ENCODE measurements at places on chromosomes 16 and 17.
A peak's percentile ranks its signal among the peaks of the same experiment; 100 is the strongest.

DNA sequence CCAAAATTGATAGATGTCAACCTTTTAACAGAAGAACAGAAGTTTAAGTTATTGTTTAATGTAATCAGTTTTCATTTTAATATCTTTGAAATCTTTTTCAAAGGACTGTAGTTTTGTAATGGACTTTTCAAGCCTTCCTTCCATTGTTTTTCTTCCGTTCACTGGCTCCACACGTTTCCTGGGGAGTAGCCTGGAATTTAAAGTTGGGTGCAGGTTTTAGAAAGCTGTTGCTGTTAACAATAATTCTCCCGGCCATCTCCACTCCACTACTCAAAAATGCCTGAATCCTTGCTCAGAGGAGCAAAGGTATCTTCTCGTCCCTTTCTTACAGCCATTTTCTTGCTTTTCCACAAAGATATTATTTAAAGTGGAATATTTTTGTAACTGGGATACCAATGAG, 4.7 kb upstream of the COQ7 start:
- DNase-seq, result no peak

DNA sequence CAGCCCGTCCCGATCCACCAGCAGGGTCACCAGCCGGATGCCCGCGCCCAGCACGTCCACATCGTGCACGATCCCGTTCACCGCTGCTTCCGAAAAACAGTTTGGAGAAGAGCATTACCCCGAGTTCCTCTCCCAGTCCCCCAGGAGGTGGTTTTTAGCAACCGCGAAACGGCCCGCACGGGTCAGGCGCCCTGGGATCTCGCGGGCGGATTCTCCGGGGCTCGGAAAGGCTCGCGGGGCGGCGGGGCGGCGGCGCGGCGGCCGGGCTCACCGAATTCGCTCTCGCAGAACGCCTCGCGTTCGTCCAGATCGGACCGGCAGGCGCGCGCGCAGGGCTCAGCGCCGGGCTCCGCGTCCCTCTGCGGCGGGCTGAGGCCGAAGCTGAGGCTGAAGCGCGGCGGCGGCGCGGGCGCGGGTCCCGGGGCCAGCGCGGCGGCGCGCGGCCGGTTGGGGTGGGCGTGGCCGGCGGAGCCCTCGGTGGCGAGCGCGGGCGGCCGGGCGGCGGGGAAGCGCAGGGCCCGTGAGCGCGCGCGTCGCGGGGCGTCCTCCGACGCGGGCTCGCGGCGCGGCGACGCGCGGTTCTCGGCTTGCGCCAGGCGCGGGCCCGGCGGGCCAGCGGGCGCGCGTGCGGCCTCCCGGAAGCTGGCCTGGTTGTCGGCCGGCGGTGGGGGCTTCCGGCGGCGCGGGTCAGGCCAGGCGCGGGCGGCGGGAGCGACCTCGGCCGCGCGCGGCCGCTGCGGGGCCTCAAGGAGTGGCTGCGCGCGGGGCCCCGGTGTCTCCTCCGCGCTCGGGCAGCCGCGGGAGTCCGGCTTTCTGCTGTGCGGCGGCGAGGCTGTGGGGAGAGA, 2.9 kb downstream of the C17orf58 start:
- DNase-seq, result peak; percentile 95

GRCh38 chr16:88131256-88131655, 180.0 kb downstream of the BANP start:
- no peak for DNase-seq

DNA sequence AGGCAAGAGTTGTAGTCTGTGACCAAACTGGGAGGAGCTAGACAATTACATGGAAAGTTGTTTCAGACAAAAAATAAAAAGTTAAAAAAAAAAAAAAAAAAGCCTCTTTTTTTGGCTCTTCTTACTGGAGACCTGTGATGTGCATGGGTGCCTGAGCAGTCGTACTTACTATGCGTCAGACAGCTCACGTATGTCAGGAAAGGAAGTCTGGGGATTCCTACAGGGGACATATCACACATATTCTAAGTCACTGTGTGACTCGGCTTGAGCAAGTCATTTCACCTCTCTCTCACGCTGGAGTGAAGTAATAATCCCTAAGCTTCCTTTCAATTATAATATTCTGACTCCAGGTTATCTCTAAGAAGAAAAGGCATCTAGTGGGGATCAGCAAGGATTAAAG, 6.0 kb downstream of the SLFN14 start:
- DNase-seq, result no peak

GRCh38 chr17:42517516-42517915, 18.5 kb upstream of the NAGLU start:
- peak; percentile 88 for DNase-seq

DNA sequence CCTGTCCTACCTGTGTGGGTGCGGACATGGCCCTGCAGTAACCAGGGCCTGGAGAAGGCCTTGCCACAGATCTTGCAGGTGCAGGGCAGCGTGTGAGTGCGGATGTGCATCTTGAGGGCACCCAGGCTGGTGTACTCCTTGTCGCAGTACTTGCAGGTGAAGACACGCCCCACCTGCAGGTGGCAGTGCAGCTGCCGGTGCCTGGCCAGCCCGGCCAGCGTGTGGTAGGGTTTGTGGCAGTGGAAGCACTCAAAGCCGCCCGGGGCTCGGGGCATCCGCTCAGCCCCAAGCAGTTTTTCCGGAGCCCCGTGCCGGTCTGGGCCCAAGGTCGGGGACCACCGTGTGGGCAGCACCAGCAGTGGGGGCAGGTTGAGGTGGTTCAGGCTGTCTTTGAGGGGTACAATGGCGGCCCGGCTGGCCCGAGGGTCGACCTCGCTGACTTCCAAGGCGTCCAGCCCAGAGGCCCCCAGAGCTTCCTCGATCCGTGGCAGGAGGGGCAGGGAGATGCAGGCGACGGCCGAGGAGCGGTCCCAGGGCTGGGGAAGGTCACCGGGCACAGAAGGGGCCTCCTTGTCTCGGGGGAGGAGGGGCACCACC, 5.1 kb downstream of the SNAI3 start:
- no peak for DNase-seq

DNA sequence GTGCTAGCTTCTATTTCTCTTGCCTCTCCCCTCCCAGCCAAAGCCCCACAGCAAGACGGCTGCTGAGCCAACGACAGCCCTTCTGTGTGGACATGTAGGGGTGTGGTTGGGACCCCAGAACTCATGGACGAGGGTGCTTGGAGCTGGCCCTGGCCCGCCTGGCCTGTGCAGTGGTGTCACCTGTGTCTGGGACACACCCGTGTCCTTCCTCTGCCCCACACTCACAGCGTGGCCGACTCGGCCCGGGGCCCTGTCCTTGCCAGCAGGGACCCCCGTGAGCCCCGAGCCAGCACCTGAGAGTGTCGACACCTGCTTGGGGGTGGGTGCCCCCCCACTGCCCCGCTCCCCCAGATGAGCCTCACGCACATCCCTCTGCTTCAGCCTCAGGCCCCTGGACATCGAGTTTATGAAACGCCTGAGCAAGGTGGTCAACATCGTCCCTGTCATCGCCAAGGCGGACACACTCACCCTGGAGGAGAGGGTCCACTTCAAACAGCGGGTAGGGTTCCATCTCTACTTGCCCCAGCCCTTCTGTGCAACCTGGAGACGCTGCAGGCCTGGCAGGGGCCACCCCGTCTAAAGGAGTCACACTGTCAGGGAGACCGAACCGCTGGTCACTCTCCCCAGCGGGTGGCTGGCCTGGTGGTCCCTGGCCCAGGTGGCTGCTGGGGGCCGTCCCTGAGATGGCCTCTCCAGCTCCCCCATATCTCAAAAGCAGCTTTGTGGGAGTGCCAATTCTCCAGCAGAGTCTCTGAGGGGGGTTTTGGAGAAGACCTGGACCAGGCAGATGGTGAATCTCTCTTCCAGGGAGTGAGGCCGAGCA, 349.8 kb downstream of the SEC14L1 start:
- no peak for DNase-seq

Measured in lower leg skin (tissue), 4 donors.